ENCODE measurements at places on chromosomes 1 and 21.

GRCh38 chr1:84223751-84224432 lies 77.6 kb upstream of the SAMD13 start:
- no peak for DNase-seq

- DNase-seq: no peak
These were observed 12.1 kb upstream of the DEGS1 start for GRCh38 chr1:224170748-224171478.

GRCh38 chr1:63189677-63190076 lies 132.7 kb upstream of the FOXD3 start:
- no peak for DNase-seq

DNA sequence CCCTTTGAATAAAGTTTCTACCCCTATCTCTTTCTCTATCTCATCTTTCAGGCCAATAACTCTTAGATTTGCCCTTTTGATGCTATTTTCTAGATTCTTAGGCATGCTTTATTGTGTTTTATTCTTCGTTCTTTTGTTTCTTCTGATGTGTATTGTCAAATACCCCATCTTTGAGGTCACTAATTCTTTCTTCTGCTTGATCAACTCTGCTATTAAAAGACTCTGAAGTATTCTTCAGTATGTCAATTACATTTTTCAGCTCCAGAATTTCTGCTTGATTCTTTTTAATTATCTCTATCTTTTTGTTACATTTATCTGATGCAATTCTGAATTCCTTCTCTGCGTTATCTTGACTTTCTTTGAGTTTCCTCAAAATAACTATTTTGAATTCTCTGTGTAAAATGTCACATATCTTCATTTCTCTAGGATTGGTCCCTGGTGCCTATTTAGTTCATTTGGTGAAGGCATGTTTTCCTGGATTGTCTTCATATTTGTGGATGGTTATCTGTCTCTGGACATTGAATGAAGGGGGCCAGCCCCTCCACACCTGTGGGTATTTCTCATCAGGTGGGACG lies 11.2 kb upstream of the CYP2J2 start:
- no peak for DNase-seq

GRCh38 chr1:24764439-24764838 lies 19.2 kb downstream of the CLIC4 start:
- DNase-seq: no peak
